NK-92 treated with Interleukin-12 subunit alpha and Interleukin-12 subunit beta, amount 100 ng/mL, for 24 hours (cell line): ENCODE measurements at places on chromosomes 13 and 19.

GRCh38 chr19:6587093-6587820 lies 3.7 kb downstream of the CD70 start:
- no peak for DNase-seq

DNA sequence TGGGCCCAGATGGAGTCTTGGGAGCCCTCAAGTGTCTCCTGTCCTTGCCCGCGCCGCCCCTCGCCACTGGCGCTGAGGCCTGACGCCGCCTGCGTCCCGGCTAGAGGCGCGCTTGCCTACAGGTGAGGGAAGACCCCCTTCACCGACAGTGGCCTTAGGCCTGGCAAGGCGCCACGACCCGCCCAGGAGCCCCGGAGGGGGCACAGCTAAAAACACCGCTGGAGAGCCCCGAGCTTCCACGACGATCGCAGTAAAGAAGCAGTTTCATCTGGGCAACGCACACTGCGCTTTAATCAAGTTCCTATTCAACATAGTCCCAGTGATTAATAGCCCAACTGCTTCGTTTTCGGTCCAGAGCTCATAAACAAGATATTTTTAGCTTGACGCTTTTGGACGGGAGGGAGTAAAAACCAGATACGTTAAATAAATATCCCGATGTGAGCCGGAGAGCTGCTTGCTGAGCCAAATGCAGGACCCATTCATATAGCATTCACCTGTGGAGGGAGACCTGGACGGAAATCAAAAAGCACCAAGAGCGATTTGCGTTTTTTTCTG lies 1.5 kb upstream of the CEBPA start:
- DNase-seq: no peak

GRCh38 chr19:3975144-3975543 lies 4.2 kb upstream of the DAPK3 start:
- no peak for DNase-seq

- no peak for DNase-seq
These were observed 2.5 kb downstream of the ITPKC start for GRCh38 chr19:40719414-40719894.

DNA sequence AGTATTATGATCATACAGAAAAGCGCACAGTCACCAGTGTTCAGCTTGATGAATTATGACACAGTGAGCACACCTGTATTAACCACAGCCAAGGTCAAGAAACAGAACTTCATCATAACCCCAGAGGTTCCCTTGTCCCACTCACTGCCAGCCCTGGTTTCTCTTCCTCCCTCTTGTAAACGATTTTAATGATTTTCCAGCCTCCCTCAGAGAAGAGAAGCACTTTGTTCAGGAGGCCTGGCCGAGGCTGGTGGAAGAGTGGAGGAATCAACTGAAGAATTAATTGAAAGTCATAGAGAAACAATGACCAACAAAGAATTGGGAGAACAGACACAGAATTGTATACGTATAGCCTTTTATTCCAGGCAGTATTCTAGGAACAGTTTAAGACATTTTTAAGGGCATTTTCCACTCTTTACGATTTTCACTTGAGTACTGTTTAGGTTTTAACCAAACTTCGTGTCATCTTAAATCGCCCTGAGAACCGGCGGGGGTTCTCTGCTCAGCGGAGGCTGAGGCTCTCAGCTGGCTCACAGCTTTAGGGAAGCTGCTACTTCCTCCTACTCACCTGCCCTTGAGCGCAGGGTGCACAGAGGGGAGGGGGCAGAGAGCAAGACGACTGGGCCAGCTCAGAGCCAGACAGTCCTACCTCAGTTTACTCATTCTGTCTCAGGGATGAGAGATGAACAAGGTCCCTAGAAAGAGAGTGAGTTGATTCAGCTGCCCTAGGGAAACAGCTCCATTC lies 108.6 kb downstream of the AKAP11 start:
- no peak for DNase-seq
